ENCODE measurements at places on chromosomes 12 and 14.

GRCh38 chr12:121358073-121358472, 5.9 kb upstream of the ANAPC5 start:
- no peak for DNase-seq

DNA sequence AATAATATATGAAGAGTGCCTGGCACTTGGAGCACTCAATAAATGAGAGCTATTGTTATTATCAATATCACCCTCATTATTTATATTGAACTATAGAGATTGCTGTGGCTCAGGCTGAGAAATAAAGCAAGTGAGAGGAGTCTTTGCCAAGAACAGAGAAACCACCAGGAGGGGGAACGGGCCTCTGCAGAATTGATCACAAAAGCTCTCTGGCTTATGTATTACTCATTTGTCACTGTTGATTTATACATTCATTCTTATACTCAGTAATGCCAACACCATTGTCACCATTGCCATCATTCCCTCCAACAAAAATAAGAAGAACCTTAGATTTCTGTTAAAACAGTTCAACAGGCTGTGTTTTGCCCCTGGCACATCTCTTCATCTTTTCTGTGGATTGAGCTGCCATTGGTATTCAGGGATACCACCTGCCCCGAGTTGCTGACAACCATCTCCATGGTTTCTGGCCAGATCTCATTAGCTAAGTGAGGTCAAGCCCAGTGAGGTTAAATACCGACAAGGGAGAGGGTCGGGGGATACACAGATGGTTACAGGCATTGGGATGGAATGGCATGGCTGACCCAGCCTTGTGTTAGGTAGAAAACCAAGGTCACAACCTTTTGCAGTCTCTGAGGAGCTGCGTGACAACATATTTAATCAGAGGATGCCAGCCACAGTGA, 21.8 kb upstream of the PCNX1 start:
- no peak for DNase-seq

GRCh38 chr12:116015525-116015924, 262.0 kb downstream of the MED13L start:
- no peak for DNase-seq

- DNase-seq = peak; percentile 94
Measured at GRCh38 chr14:30194741-30195148, 267.1 kb upstream of the PRKD1 start.

- no peak for DNase-seq
Measured at GRCh38 chr12:101696251-101697196, 916 bp upstream of the CHPT1 start.

DNA sequence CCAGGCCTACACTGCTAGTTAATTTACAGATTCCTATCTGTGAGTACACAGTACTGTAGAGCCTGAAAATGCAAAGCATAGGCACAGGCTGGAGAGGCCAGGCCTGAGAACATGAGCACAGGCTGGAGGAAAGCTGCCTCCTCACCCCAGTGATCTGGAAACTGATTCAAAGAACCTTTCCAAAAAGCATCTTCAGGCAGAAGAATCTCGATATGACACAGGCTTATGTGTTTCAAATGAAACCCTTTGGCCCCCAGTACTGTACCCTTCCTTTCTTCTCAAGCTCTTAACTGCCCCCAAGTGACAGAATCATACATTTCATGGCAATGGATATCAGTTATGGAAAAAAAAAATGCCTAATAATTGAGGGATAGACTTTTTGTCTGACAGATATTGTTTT, 122.0 kb downstream of the KCNC2 start:
- no peak for DNase-seq

- no peak for DNase-seq
Measured at GRCh38 chr14:68678471-68678870, 114.4 kb downstream of the ZFP36L1 start.

DNA sequence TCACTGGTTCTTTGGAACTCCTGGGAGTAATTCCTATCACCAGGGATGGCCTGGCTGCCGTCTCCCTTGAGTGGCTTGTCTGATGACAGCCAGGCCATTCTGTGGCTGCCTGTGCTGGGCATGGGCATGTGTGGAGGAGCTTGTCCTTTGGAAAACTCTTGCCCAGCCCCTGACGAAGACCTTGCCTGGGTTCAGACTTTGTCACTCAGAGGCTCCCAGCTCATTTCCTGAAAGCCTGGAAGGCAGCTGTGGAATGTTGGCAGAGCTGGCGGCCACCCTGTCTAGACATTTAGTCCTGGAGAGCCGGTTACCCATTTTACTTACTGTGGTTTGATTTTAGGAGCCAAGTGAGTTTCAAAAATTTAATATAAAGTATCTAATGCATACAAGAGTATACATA, 34.0 kb downstream of the TUNAR start:
- no peak for DNase-seq

DNA sequence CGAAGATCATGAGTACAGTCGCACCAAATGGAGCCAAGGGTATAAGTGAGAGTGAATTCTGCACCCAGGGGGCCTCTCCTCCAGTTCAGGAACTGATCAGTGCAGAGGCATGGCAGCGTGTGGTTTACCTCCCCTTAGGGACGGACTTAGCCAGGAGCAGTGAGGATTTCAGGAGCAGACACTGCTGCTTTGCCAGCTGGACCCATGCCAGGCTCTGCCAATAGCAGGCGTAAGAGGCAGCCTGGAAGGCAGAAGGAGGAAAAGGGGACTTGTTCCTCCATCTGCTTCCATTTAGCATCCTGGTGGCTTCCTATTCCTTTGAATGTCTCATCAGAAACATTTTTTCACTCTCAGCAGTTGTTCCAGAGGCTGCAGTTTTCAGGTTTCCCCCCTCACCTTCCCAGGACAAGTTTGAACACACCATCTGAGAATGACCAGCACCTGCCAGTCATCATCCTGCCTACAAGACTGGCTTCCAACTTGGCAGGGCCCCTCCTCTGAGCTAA, 137.0 kb upstream of the LMNTD1 start:
- peak; percentile 29 for DNase-seq

- no peak for DNase-seq
Measured at GRCh38 chr12:113202300-113203075, 17.0 kb downstream of the RITA1 start.

DNA sequence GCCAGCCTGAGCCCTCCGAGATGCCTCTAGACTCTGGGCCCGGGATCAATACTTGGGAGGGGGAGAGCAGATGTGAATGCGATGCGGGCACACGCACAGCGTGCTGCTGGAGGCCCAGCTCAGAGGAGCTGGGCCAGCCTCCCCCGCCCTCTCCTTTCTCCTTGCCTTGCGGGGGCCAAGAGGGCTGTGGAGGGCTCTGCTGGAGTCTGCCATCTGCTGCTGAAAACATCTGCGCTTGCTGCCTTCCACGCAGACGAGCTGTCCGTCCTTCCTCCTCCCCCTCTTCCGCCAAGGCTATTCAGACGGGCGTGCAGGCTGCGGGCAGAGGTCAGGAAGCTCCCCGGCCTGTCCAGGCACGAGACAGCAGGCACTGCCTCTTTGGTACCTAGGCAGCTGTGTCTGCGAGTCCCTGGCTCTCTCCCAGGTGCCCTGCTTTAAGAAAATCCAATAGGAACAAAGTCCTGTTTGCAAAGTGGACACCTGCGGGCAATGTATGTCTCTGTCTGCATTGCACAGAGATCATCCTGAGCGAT, 75.2 kb downstream of the SPRING1 start:
- DNase-seq = no peak

- no peak for DNase-seq
Measured at GRCh38 chr12:27513155-27513824, 10.7 kb upstream of the PPFIBP1 start.

GRCh38 chr14:64200170-64200569, 94.0 kb downstream of the ESR2 start:
- DNase-seq = no peak

- no peak for DNase-seq
Measured at GRCh38 chr12:54372113-54372806, 8.0 kb upstream of the GPR84 start.

GRCh38 chr12:94622475-94622874, 27.9 kb downstream of the TMCC3 start:
- no peak for DNase-seq

GRCh38 chr14:22319526-22320361, 269.3 kb downstream of the DAD1 start:
- DNase-seq = no peak

- DNase-seq = no peak
Measured at GRCh38 chr12:71594214-71594948, 69.3 kb downstream of the ZFC3H1 start.

DNA sequence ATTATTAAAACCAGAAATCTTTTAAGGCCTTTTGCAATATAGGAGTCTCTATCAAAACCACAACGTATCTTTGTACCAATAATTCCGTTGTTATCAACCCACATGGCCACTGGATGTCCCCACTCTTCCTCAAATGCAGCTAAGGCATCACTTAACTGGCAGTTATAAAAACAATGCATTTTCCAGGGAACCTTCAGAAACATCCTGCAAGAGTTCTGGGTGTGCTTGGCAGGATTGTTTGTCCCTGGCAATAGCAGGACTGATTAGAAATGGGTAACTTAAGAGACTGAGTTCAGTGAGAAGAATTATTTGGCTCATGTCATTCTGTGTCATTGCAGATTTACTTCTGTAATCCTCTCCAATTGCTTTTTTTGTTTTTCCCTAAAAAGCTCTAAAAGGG, 112.0 kb downstream of the SLC15A5 start:
- no peak for DNase-seq

DNA sequence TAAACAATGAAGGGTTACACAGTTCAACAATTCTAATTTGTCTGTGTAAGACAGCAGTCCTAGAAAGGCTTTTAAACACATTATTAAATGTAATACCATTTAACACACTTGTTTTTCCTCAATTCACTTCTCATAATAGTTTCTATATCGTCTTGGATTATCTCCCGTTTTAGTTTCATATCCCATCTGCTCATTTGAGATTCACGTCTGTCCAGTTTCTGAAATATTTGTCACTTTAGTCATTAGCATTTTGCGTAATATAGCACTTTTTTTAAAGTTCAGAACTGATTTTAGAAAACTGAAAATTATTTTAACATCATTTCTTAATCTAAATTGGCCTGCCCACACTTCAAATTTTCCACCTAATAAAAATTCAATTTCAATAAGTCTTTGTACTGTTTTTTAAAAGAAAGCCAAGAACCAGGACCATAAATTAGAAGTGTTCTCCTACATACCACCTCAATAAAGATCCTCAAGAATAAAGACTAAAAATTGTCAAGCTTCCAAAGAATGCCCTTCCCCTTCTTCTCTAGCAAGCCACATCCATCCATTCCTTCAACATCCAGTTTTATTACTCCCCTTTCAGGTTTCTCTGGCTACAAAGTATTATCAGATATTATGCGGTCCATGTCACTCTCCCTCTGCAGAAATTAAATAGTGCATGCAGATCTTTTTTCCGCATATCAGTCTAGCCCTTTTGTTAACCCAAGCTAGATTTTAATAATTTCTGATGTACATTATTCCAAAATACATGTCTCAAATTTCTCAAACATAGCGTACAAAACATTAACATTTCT, 11.9 kb downstream of the MED13L start:
- DNase-seq = no peak

- no peak for DNase-seq
Measured at GRCh38 chr12:109369831-109370230, 22.1 kb downstream of the MYO1H start.

DNA sequence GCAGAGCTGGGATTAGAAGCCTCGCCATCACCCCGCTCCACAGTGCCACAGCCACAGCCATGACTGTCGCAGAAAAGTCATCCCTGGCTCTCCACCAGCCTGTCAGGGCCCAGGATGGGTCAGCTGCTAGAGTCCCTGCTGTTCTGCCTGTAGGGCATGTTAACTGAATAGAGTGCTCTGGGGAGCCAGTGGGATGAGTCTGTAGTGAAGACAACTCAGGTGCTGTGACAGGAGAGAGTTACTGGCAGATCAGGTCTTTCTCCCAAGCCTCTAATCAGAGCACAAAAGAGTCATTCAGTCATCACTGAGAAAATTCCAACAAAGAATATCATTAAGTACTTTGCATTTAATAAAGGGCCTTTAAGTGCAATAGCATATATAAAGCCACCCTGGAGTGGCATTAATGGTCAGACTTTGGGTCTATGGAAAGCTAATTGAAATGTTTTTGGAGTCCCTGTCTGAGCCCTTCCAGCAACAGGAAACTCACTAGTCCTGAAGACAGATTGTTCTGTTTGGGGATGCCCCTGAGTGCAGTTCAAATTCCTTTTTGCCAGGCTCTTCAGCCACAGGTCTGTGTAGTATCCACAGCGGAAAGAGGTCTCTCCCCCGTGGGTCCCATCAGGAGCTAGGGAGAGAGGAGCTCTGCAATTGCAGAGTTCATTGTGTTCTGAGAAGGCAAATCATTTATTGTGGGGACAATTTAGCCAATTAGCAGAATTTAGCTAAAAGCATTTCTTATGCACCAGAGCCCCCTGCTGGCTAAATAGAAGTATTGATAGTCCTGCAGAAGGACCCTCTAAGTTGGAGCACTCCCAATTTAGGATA, 45.2 kb upstream of the C14orf132 start:
- peak; percentile 9 for DNase-seq

DNA sequence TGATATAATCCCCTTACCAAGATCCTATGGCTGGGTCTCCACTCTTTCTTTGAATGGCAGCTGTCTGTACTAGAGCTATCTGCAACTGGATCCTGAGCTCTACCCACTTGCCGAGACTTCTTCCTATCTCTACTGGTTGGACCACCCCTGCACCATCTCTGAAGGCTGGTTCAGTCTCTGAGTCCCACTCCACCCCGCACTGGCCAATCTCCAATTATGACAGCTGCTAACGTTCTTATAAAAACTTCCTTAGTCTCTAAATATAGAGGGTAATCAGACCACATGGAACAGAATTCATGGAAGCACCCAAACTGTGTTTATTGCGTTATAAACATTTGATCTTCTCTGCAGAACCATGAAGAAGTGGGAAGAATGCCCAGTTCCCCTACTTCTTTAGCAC, 186.6 kb upstream of the EEA1 start:
- peak; percentile 41 for DNase-seq

GRCh38 chr12:20593611-20594010, 101.5 kb upstream of the SLCO1C1 start:
- DNase-seq = no peak

- no peak for DNase-seq
Measured at GRCh38 chr14:78308079-78308478, 137.9 kb downstream of the NRXN3 start.

DNA sequence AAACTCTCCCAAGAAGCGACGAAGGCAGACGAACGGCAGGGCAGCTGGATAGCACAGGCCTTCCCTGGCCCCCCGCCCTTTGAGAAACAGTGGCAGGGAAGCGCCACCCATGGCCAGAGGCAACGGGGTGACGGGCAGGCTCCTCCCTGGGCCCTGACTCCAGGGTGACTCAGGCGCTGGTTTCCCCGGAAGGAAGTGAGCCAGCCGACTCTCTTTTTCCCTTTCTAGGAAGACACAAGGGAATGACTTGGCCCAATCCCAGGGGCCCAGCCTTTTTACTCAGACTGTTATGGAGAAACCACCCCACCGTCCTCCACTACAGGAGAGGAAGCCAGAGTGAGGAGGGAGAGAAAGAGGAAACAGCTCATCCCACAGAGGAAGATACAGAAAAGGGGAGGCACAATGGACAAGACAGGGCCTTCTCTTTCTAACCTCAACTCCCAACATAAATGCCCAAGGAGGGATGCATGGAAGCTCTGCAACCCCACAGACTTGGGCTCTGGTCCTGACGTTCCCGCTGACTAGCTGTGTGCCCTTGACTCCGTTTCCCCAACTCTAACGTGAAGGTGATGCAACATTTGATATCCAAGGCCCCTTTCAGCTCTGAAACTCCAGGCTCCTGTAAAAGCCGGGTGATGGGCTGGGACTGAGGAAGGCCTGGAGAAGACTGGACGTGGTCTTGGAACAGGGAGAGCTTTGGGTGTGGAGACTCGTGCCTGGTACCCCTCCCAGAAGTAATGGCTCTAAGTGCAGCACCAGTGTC, 27.9 kb downstream of the ACTN1 start:
- peak; percentile 68 for DNase-seq

- no peak for DNase-seq
Measured at GRCh38 chr14:79658221-79658620, 553.1 kb downstream of the DIO2 start.

Measured in fibroblast of skin of left biceps (primary cell).